Coronary artery (tissue), 2 donors: ENCODE measurements at places on chromosomes 12 and 14.

DNA sequence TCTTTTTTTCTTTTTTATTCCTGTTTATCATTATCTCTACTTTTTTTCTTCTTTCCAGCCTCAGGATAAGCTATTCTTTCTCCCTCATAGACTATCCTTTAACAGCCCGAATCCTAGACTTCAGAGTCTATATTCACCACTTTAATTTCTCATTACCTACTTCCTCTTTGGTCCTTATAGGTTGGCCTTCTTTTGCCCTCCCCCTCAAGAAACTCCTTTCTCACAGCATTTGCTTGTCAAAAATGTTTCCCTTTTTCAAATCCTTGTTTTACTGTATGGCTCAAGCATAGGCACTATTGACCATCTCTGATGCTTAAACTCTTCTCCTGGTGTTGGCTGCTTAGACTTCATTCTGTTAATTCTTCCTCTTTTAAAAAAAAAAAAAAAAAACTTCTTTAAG is 52.5 kb downstream of the KIAA0586 start:
- no peak for DNase-seq

- DNase-seq: no peak
Observed at GRCh38 chr12:132804426-132804861, 24.2 kb downstream of the GOLGA3 start.

GRCh38 chr12:109519787-109520186 is 42.4 kb downstream of the UBE3B start:
- DNase-seq: no peak

DNA sequence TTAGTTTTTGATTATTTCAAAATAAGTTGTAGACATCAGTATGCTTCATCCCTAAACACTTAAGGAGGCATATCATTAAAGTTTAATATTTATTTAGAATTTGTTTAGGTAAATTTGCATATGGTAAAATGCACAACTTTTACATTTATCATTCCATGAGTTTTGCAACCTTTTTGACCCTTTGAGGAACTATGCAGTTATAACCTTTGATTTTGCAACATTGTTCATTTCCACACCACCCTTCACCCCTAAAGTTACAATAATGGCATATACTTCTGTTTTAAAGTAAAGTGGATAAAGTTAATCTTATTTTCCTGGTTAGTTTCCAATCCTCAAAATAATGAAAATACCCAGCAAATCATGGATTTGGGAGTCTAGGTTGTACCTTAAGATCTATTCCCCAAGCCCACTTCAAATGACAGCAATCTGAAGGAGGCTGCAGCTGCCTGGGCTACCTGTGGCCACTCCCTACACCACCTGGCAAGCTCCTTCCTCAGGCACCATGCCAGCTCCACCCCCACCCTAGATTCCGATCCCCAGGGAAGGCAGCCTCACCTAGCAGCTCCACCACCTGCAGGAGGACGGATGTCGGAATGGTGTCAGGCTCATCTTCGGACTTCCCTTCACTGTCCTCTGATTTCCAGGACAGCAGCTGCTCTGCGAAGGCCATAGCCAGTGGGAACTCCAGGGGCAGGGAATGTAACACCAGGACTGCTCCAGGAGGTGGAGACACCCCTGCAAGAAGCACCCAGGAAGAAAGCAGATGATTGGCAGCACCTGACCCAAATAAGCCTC is 65.1 kb downstream of the TRAFD1 start:
- DNase-seq: no peak

- no peak for DNase-seq
Observed at GRCh38 chr12:14931359-14931758, 7.0 kb downstream of the ERP27 start.

DNA sequence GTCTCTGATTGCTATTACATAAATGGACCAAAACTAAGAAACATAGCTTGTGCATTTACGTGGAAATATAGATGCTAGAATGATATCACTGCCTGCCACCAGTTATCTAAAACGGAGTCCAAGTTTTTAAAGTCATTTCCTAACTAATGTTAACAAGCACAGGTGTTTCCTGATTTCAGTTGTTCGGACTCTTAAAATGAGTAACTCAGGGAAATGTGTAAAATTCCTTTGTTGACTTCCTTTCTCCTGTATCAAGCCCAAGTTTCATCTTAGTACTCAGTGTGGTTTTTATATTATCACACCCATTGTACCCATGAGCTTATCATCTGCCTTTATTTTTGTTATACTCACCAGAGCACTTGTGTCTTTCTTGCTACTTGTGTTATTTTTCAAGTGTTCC is 13.2 kb upstream of the PRKCH start:
- DNase-seq: no peak

- DNase-seq: no peak
Observed at GRCh38 chr14:85583380-85583779, 53.4 kb downstream of the FLRT2 start.

GRCh38 chr12:128754275-128754674 is 69.5 kb downstream of the SLC15A4 start:
- DNase-seq: no peak

DNA sequence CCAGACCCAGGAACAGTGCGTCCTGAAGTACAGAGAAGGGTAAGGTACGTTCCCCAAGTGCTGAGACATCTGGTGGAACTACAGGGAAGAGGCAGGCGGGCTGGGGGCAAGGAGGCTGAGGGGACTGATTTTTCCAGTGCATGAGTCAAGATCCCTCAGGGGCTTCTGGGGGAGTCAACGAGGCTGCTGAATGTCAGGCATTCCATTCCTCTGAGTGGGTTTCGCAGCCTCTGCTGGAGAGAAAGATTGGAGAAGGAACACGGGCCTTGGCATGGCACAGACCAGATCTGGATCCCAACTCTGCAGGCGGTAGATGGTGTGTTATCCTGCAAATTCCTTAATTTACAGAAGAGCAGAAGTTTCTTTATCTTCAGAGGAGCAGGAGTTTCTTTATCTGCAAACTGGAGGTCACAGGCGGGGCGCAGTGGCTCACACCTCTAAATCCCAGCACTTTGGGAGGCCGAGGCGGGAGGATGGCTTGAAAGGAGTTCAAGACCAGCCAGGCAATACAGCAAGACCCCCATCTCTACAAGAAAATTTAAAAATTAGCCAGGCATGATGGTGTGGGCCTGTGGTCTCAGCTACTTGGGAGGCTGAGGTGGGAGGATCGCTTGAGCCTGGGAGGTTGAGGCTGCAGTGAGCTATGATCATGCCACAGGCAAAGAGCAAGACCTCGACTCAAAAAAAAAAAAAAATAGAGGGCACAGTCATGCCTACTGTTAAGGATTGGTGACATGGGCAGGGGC is 132.6 kb upstream of the MAP1LC3B2 start:
- DNase-seq: peak; percentile 92

DNA sequence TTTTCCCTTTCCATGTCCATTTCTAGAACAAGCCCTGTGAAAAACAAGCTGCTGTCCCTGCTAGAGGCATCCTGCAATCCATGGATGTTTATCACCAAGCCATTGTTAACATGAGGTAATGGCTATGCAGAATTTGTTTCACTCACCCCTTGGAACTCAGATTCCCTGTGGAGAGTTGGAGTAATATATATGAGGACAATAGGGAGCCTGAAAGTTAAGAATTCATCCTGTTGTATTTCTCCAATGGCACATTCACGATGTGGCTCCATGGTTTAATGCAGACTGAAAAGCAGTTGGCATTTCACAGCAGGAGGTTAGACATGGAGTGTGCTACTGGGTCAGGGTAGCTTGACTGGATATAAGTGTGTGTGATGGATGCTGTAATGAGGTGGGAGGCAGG is 32.4 kb downstream of the GPR65 start:
- no peak for DNase-seq

DNA sequence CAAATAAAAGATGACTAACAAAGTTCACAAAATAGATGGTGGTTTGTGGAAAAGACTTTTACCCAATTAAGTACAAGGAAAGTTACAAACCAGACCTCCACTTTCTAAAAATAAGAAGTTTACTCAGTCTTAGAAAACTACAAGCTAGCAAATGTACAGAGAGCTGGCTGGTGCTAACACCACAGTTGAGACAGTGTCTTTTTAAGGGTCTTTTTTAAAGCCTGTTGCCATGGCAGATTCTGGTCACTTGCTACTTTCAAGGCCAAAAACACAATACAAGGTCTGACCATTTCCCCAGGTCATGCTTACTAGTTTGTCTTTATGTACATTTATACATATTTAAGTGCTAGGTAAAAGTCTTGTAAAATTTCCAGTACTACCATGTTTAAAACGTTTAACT is 2.4 kb downstream of the BTG1 start:
- DNase-seq: no peak

DNA sequence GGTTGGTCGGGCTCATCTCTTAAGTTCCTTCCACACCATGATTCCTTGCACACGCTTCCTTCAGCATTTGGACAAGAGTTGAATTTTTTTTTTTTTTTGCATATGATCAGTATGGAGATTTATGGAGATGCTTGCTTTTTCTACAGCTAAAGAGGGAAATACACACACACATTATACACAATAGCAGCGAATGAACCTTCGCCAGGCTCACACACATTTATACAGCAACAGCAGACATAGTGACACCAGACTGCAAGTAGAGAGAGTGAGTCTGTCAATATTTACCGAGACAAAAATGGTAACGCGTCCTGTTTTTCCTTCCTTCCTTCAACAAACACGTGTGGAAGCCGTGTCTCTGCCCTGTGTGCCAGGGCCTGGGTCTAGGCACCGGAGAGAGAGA is 897.9 kb downstream of the BCL11B start:
- no peak for DNase-seq

- no peak for DNase-seq
Observed at GRCh38 chr12:80277732-80278131, 166.3 kb upstream of the PTPRQ start.

DNA sequence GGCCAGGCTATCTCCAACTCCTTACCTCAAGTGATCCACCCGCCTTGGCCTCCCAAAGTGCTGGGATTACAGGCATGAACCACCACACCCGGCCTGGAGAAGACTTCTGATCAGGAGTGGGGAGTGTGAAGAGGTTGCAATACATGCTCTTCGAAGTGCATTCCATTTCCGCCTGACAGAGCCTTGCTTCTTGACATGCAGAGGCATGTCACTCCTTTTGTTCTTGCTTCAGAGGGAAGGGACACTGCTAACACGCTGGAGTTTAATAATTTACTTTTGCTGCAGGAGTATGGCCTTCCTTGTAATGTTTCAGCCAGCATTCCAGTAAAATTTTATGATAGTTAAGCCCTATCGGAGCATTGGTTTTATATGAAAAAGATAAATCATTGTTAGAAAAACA is 74.9 kb downstream of the SLC25A47 start:
- DNase-seq: no peak

DNA sequence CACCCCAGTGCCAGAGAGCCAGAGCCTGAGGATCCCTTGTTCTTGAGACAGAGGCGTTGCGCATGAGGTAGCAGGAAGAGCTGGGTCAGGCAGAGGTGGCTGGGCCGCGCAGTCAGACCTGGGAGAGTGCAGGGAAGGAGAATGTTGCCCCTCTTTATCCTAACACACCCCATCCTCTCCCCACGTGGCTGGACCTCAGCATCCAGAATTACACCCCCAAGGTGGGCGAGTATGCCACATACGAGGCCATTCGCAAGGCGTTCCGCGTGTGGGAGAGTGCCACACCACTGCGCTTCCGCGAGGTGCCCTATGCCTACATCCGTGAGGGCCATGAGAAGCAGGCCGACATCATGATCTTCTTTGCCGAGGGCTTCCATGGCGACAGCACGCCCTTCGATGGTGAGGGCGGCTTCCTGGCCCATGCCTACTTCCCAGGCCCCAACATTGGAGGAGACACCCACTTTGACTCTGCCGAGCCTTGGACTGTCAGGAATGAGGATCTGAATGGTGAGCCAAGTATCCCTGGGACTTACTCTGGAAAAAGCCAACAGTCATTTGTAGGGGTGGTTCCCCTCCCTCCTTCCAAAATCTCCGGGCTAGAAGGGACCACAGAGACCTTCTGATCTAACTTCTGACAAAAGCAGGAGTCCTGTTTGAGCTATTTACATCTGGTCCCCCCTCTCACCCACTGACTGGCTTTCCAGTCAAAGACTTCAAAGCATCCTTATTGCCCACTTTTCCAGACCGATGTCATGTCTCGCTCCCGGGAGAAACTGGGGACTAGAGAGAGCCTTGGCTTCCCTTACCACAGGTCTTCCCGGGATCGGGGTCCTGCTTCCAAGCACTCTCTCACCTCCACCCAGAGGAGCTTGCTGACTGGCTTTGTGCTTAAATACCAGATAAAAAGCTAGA is 6.1 kb downstream of the MMP14 start:
- DNase-seq: no peak

DNA sequence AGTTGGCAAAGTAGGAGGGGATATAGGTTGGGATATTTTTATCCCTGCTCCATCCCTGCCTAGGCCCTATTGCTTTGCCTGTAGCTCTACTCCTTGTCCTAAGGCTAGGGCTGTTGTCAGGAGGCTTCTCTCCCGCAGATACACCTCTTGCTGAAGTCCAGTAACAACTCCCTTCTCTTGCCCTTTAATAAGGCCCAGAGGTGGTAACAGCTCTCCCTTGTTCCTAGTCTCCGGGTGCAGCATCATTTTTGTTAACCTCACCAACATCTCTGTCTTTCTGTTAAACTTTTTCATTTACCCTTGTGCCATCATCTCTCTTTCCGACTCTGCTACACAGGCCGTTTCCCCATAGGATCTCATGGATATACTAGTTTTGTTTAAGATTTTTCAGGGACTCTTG is 6.3 kb downstream of the ASCL1 start:
- no peak for DNase-seq

DNA sequence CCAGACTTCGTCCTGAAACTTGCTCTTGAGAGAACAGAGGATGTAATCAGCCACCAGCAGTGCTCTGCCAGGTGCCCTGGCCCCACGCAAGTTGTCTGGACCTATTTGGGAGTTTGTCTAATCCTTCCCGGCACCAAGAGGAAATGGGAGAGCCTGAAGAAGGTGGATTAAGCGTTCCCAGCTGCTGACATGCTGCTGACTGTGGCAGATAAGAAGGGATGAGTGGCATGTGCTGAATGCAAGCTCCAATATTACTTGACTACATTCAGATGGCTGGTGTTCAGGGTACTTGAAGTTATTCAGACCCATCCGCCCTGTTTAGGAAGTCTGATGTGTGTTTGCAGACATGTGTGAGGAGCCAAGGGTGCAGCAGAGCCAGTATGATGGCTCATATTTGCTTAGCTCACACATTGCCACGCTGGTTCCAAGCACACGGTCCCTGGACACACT is 440.6 kb upstream of the CCDC196 start:
- no peak for DNase-seq

DNA sequence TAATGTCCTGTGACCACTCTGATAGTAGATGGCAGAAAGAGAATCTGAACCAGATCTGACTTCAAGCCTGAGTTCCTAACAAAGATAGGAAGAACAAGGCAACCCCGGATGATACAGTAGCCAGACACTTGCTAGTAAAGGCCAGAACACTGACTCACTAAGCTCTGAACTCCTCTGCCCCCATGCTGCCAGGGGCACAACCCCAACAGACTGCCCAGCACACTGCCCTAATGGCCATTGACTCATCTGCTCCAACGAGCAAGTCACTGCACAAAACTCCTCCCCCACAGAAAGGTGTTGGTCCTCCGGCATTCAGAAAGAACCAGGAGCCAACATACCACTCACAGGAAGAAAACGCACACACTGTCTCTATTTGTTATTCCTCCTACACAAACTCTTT is 179.6 kb upstream of the NUDT4 start:
- DNase-seq: no peak

DNA sequence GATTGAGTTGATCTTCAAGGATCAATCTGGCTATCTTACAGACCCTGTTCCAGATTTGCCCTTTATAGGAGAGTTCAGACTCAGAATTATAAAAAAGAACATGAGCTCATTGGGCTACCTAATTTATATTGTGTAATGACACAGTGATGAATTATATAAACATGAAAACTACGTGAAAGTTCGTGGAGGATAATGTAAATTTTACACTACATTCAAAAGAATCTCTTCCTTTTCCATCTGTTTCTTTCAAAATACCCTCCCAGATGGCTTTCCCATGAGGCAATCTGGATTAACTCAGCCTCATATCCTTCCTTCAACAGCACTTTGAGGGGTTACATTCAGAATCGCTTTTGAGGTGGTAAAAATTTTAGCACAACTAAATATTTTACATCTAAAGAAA is 129.3 kb downstream of the HMGA2 start:
- no peak for DNase-seq
